Skeletal muscle cell (primary cell): ENCODE measurements at places on chromosomes 2 and 18.

DNA sequence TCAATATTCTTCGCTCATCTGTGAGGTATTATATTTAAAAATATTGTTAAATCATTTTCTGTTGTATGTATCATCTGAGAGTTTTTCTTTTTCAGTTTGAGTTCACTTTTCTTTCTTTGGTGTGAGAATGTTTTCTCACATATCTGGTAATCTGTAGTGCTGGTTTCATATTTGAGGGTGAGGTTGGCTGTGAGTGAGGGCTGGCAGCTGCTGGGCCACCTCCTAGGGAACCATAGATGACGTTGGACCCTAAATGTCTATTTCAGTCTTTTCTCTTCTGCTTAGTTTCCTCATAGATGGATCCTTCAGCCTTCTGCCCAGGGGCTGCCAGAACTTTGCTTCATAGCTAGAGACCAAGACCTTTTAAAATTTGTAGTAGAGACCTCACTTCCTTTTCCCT lies 33.5 kb downstream of the MGAT5 start:
- no peak for DNase-seq

DNA sequence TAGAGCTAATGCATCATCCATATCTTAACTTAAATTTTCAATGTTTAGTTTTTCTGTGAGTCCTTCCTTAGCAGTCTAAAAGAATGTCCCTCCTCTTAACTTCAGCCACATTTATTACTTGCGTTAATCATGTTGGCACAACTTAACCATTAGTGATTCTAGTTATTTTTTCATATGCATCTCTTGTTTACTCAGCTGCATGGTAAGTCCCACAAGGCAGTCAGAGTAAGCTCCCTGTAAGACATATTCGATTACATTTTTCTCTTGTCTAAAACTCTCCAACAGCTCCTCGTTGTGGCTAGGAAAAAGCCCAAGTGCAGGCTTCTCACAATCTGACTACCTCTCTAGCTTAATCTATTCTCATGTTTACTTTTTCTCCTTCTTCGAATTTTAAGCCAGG lies 2045.3 kb upstream of the PIK3C3 start:
- DNase-seq, result peak; percentile 43

- no peak for DNase-seq
Observed at GRCh38 chr2:190656301-190656700, 7.4 kb downstream of the NAB1 start.

DNA sequence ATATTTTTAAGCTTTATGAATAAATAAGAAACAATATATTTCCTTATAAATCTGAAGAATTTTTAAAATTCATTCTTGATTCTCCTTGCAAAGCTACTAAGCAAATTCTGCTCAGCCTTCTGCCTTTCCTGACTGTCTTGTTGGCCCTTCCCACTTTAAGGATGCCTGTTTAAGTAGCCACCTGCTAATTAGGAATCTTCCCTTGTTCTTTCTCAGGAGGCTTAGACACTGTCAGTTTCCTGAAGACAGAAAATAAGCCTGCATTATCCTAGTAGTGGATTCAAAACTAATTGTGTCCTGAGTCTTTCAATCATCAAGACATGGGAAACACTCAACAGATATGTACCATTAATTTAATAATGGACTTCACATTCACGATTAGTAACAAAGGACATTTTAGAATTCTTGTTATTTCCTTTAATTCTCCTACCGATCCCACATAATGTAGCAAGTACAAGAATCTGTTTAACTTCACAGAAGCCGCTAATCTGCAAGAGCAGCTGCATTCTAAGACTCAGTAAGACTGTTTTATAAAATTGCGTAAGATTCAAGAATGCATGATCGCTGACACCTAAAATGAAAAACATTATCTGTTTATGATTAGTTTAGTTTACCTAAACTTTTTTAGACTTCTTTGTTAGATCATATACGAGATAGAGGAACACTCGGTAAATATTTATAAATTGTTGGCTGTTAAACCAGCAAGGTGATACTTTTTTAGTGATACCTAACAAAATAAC lies 445.4 kb upstream of the DSEL start:
- no peak for DNase-seq

DNA sequence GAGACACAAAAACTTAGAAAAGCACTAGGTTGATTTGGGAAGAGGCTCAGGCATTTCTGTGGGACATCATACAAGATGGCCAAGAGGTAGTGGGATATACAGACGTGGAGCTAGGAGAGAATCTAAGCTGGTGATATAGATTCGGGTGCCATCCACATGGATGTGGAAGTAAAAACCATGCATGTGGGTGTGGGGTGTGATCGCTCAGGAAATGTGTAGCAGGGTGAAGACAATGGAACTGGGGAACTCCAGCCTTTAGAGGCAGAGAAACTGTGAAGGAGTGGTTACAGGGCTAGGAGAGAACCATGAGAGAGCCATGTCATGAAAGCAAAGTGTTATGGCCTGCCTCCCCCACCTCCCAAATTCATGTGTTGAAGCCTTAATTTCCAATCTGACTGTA lies 43.0 kb upstream of the CTLA4 start:
- DNase-seq, result no peak

DNA sequence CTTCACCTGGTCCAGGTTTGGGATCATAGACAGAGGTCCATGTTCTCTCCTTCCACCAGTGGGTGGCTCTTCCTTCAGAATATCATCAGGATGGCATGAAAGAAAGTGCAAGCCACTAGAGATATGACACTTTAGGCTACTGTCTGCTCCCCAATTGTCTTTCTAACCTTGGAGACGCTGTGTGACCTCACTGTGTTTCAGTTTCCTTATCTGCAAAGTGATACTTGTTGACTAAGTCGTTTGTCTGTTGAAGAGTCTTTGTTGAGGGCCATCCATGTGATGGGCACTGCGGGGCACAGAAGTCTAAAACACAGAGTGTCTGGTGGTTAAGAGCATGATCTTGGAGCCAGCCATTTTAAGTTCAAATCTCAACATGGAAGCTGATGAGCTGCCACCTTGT lies 259.9 kb upstream of the THSD7B start:
- no peak for DNase-seq

DNA sequence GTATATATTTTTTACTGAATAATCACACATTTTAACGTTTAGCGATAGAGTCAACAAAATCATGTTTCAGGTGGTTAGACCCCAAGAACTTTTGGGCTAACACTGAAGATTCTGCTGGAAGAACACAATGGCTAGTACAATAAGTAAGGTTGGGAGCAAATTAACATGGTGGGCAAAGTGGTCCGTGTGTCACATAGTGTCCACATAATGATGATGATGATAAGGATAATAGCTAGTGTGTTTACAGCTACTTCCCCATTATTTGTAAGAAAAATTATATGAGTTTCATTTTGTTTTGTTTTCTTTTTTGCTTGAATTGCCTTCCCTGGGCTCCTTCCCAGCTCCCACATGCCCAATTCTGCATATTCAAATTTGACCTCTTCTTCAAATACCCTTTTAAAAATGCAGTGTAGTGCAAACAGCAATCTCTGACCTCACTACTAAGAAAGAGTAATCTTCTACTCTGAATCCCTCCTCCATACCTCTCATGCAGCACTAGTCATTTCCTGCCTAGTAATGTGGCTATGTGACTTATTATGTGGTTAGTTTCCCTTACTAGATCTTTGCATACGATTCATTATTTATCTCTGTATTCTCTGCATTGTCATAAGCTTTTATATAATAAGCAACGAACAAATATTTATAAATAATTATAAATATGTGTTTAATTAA lies 16.9 kb upstream of the VPS54 start:
- no peak for DNase-seq

DNA sequence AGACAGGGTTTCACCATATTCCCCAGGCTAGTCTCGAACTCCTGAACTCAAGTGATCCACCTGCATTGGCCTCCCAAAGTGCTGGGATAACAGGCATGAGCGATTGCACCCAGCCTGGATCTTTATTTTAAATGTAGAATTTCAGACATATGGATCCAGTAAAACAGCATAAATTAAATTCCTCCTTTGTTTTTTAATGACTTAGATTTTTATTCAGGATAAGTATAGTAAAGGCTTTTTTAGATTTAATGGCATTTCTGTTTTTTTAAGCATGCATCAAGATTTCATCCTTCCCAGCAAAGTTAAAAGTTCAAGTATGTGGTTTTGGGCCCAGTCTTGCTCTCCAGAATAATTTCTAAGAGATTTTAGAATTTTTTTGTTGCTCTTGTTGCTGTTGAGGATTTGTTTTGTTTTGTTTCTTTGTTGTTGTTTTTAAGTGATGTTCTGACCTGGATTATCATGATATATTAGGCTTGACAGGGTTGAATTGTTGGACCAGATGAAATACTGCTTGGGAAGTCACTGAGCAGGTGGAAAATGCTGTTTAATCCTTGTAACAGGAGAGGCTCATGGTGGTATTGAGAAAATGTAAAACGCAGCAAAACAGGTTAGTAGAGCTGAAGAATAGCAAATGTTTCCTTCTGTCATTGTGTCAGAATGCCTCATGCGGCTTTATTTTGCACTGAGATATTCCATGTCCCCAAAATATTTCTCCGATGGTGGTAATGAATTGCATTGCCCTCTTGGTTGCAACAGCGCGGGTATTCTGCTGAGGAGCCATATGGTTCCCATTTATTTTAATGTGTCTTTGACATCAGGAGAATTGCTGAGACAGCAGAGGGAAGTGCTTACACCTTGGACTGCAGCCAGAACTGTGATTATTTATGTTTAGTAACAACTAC lies 147.9 kb downstream of the GALNT3 start:
- peak; percentile 20 for DNase-seq

DNA sequence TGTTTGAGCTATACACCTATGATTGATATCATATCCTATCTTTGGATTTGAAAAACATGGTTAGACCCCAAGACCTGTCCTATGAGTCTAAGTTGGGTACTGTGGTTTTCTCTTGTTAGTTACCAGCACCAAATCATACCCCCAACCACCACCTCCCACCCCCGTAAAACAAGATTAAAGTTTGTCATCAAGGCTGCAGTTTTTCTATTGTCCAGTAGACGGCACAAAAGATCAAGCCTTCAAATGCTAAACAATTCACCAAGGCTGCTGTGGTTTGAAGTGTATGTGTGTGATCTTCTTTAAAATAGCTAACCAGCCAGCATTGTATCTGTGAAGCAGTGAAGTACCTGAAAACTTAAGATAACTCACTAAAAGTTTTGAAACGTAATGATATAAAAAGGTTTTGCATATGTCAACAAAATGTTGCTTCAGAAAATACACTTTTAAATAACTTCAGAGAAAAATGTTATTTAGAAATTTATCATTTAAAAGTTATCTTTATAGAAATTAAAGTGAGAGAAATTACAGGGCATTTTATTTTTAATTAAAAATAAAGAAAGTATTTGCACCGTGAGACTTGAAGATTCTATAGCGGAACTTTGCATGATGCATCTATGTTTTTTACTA lies 5.8 kb upstream of the MEIS1 start:
- DNase-seq, result no peak

DNA sequence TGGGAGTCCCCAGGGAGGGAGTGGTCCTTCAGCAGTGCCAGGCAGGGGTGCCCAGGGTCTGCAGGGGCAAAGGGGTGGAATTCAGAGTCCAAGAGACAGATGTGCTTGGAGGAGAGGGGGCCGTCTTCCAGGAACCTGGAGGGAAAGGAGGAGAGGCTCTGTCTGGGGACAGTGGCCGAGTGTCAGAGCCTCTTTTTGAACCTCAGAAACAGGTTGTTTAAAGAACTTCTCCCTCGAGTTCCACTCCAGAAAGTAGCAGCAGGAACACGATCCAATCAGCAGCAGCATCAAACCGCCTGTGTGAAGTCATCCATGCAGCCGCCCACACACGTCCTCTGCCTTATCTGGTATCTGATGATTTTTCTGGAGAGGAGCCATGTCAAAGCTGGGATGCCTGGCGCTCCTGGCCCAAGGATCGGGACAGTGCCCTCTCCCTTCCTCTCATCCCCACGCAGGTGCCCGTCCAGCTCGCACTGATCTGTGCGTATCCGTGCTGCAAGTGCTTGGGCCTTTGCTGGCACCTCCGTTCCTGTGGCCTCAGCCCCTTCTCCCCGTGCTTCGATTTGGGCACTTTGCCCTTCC lies 205.1 kb downstream of the NDUFA10 start:
- no peak for DNase-seq

GRCh38 chr2:110876167-110876999 lies 144.0 kb downstream of the ACOXL start:
- DNase-seq, result no peak

DNA sequence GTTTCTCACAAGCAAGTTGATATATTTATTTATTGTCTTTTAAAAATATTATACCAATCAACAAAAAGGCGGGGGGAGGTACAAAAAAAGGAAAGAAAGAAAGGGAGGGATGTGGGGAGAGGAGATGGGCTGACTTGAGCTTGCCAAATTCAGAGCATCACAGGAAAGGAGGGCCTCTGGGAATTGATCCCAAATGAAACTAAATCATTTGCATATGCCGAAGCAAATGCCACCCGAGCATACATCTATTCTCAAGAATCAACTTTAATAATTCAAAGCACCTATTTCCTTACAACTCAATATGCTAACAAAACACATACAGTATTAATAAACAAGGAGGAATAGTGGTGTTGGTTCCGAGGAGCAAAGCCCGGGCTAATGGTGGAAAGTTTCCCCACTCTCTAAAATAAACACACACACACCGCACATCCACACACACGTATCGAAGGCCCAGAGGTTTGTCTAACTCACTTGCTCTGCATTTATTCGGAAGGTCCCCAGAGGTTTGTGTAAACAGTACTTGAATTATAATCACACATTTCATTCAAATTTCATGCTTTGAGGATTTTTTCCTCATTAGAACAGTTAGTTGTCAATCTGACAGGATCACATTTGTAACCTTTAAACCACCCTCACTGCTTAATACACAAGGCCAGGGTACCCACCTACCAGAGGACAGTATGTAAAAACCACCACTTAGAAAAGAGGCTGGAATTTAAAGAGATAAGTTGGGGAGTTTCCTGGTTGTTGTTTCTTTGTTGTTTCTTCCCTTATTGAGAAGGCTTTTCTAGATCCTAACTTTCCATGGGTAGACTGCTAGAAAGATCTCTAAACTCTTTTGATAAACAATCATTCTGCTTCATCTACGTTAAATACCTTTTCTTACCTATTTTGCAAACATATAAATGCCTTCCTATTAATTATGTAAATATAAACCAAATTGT lies 264.7 kb downstream of the TCF4 start:
- DNase-seq, result no peak

DNA sequence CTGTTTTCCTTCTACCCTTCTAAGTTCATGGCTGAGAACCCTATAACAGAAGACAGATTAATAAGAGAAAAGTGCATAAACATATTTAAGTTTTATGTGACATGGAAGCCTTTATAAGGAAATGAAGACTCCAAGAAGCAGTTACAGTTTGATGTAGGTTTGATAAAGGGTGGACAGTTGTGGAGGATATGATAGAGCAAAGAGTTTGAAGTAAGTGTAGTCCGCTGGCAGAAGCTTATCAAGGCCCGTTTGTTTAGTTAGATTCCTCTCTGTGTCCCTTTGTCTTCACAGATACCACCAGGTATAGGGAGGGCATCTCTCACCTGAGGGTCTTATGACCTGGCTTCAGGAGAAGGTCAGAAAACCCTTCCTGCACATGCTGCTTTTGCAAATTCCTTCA lies 10.4 kb upstream of the CASP8 start:
- DNase-seq, result no peak
